ENCODE measurements at places on chromosomes 3 and 15.

DNA sequence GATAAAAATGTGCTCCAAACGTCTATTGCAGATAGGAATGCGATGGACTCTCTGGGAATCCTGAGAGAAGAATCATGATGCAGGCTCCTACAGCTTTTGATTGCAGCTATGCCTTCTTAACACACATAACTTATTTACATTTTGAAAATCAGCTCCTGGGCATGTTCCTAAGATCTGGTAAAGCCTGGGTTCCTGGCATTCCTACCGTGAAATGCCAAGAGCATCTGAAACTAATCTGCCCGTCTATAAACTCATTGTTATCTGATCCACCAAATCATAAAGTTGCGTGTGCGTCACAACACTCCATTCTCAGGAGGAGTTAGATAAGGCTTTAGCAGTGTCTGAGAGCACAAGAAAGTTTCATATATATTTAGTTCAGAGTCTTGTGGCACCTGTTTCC, 79.0 kb upstream of the VGLL3 start:
- no peak for DNase-seq

- no peak for DNase-seq
Observed at GRCh38 chr3:31242026-31242960, 290.4 kb upstream of the STT3B start.

DNA sequence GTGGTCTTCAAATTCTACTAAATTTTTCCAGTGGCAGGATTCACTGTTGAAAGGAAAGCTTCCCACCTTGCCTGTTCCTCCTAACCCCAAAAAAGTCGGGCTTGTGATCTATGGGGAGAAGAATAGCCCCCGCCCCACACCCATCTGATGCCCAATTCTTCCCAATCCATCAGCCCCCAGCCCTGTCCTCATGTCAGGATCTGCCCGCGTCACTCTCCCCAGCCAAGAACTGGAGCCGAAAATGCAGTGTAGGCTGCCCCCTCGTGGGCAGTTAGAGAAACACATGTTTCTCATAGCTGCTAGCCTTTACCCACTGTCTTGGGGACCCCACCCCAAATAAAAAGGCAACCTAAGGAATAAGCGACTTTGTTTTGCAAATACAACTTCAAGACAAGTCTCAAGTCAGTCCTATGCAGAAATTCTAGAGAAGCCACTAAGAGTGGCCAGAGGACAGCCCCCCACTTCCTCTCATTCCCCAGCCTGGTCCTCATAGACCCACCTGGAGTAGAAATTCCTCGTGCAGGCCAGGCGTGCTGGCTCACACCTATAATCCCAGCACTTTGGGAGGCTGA, 13.0 kb upstream of the CSK start:
- peak; percentile 86 for DNase-seq

- no peak for DNase-seq
Observed at GRCh38 chr15:82132096-82132495, 86.3 kb upstream of the MEX3B start.

DNA sequence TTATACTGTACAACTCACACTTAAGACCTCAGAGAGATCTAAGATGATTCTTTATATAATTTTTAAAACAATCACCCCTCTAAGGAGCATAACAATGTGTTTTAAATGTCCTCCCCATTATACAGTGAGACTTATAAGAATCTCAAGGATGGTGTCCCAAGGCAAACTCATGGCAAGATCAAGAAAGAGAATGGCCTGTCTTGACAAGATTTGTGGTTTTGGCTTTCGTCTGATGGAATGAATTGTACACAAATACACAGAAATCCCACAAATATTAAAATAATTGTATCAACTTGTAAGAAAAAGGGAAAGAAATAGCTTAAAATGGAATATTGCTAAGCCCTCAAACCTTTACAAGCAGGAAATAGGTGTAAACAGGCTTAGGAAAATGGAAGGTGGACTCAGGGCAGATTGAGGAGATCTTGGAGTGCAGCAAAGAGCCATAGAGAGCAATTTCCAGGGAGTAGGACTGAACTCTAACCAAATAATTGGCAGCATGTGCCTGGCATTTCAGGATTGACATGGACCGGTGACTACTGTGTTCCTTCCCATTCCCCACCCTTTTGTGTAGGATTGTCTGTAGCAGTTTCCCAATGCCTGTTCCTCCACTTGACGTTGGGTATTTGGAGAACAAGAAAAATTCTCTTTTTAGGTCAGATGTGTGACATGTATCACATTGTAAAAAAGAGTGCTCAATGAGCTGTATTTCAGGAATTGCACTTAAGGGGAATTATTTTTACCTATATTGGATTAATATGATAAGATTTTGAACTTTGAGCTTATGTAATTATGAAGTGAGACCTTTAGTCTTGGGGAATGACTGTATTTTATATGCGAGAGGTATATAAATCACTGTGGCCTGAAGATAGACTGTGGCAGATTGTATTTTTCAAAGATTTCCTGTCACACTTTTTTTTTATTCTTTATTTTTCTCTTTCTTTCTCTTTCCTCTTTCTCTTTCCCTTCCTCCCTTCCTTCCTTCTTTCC, 317.8 kb upstream of the SLITRK3 start:
- DNase-seq: no peak

- no peak for DNase-seq
Observed at GRCh38 chr15:44023176-44023575, 171.9 kb downstream of the FRMD5 start.

DNA sequence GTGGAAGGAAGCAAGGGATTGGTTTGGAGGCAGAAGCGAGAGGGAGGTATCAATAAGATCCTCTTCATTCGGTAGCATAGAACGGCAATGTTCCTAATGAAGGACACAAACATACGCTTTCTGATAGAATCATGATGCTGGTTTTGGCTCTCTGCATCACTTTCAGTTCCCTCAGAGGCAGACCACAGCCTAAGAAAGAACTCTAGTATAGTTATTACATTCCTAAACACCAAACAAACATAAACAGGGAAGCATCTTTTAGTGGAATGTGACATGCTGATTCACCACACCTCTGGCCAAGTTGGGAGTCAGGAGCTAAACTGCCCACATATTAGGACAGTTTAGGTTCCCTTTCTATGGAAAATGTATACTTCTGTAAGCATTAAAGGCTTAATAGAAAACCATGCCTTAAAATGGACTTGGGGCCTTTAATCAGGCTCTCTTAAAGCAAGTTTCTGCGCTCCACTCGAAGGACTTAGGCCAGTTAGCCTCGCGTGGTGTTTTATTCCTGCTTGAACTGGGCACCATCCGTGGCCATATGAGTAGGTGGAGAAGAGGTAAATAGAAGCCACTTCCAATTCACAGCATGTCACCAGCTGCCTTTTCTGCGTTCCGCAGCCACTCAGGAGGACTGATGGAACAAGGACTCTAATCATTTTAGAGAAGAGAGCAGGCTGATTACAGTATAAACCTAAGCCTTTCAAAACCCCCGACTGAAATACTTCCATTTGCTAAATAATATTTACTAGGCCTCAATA, 53.7 kb downstream of the CD47 start:
- no peak for DNase-seq

Measured in activated effector memory CD4-positive, alpha-beta T cell treated with anti-CD3 and anti-CD28 coated beads, Interleukin-2, amount 50 U/mL, for 16 hours (primary cell).